Effector memory CD4-positive, alpha-beta T cell (primary cell): ENCODE measurements at places on chromosomes 16 and 17.

DNA sequence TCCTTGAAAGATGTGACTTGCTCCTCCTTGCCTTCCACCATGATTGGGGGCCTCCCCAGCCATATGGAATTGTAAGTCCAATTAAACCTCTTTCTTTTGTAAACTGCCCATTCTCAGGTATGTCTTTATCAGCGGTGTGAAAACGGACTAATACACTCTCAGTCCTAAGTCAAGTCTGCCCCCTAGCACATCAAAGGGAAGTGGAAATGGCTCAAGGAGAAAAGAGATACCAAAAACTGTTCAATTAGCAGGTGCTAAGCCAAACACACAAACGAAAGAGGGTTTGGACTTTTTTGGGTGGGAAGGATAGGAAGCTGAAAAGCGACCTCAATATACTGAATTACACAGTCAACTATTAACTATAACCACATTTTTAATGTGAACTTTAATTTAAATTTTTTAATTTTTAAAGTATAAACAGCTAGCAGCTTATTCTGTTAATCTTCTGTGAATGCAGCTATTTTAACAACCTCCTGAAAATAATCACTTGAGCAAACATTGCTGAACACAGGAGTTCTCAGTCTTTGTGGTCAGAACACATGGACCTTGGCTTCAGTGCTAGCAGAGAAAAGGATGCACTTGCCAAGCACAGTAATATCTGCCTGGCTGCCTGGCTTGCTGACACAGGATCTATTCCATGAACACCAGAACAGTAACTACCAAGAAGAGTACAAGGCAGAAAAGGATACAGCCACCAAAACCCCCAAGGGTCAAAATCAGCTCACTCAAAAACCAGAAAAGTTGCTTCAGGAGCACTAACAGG is 10.9 kb downstream of the ZNF18 start:
- no peak for DNase-seq

DNA sequence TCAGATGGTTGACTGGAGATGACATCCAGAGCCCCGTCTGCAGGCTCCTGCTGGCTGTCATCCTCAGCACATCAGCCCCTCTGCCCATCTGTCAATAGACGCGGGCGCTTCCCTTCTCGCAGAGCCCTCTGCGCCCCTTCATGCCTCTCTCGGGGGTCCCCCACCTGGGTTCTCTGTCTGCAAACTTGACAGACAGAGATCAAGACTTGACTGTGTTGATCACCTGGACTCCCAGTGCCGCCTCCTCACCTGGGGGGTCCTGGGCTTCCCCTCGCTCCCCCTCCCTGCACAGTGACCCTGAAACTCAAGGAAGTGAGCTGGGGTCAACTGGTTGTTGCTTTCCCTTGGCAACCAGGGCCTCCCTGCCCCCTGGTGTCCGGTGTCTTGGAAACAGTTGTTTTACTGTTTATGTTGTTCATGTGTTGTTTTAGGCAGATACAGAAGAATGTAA is 31.9 kb downstream of the RNF213 start:
- no peak for DNase-seq

GRCh38 chr16:85330694-85331188 is 218.5 kb upstream of the CIBAR2 start:
- DNase-seq, result no peak

GRCh38 chr17:4035081-4035680 is 70.9 kb upstream of the ATP2A3 start:
- DNase-seq, result no peak

- no peak for DNase-seq
Measured at GRCh38 chr16:62548095-62548494, 511.9 kb upstream of the CDH8 start.

GRCh38 chr17:44920565-44920940 is 5.3 kb upstream of the GFAP start:
- no peak for DNase-seq

DNA sequence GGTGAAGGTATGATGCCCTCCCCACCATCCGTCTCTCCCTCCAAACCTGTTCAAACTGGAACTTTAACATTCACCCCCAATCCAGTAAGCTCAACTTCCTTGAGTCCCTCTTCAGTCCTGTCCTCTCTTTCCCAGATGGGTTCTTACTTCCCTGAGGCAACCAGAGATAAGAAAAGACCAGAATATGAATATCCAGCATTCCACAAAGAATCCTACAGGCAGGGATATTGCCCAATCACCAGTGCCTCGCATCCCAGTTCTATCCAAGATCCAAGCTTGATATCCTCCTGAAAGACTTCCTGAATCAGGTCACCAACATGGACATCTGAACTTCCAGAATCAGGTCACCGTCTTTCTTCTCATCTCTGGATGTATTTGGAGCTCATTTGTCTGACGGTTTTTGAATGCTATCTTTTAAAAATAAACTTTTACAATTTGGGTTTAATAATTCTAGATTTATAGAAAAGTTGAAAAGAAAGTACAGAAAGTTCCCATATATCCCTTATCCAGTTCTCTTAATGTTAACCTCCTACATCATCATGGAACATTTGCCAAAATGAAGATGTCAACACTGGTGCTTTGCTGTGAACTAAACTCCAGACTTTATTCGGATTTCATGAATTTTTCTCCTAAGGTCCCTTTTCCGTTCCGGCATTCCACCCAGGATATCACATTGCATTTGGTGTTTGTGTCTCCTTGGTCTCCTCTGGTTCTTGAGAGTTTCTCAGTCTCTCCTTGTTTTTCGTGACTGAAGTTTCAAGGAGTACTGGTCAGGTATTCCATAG is 13.7 kb upstream of the COL1A1 start:
- DNase-seq, result no peak

DNA sequence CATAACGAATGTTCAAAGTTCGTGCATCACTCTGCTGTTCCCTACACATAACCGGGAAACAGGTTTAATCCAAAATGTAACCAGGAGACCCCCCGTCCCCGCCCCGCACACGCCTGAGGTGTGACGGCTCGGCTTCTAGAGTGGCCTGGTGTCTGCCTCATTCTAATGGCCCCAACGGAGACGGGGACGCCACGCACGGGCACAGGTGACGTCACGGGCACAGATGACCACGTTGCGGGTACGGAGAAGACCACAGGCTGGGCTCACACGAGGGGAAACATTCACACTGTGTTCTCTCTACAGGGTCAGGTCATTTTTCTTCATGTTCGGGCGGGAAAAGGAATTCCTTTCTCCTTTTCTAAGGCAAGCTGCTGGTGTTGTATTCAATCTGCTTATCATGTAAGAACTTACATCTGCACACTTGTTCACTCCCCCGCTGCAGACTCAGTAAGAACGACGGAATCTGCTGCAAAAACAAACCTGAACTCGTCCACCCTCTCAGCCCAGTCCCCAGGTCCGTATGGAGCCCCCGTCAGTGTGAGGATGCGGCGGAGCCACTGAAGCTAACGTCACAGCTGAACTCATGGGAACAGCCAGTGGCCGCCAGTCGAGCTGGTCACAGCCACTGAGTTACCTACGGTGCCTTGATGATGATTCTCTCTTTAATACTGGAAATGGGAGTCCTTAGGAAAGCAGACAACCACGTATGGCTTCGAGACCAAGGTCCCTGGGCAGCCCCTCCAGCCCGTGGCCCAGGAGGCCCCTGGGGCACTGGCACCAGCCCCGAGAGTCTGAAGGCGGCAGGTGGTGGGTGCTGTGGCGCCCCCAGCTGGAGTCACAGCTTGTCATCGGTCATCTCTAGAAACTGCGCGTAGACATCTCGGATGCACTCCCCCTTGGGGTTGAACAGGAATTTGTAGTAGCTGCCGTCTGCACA is 32.9 kb downstream of the WDR45B start:
- no peak for DNase-seq

DNA sequence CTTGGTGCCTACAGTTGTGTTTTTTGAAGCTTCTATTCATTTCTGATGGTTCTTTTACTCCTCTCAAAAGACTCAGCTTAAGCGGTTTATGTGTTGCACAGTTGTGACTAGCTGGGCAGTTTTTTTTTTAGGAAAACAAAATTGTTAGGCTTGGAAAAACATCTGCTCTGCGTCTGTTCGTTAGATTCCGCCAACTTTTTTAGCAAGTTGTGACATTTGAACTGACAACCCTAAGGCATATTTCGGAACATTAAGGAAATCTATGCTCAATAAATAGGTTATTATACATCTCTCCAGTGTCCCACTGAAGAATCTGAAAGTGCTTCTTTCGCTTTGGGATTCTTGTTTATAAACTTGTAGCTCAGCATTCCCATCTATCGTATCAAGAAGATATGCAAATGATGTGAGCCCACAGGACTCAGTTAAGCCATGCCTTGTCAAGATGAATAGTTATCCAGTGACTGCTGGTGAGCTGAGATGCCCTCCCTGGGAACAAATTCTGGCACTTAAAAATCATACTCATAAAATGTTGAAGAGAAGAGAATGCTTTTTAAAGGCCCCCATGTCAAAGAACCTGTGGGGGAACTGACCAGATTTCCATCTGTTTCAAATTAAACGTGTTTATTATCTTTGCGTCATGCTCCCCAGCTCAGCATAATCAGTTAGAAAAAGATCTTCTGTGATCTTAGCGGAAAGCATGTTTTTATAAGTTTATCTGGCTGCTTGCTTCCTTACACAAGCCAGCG is 109.0 kb upstream of the FAM20A start:
- DNase-seq, result no peak

- no peak for DNase-seq
Measured at GRCh38 chr17:15332338-15332737, 9.1 kb downstream of the TEKT3 start.

DNA sequence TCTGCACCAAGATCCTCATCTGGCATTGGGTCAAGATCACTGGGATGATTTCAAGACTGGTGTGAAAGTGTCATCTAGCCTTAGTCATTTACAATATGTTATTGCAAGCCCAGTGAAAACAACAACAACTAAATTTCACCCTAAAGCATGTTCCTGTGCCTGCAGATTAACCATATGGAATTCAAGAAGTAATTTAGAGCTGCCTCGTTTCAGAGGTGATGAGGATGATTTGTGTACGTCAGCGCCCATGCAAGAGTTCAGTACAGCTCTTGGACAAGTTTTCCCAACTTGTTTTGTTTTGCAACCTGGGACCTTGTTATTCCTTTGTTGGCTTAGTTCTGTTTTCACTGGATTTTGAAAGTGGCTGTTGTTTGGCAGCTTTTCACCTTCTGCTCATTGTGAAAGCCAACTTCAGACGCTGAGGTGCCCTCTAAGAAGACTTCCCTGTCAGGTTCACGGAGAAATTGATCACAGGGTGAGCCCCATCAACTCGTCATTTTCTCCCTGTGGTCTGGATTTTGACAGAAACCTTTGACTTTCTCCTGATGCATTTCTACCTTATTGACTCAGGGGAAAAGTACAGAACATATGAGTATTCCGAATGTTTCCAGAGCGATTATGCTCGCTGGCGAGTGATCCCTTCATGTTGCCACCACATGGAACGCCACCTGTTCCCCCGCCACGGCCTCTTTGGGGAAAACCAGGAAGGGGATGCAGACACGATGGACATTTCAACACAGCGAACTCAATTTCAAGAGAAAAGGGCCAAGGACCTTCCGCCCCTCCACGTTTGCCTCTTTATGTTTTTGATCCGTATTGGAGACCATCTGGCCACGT is 85.6 kb downstream of the FOXL1 start:
- DNase-seq, result no peak

- no peak for DNase-seq
Measured at GRCh38 chr17:7497228-7497627, 13.1 kb downstream of the POLR2A start.

- no peak for DNase-seq
Measured at GRCh38 chr17:35256629-35257028, 13.8 kb downstream of the SLFN5 start.

DNA sequence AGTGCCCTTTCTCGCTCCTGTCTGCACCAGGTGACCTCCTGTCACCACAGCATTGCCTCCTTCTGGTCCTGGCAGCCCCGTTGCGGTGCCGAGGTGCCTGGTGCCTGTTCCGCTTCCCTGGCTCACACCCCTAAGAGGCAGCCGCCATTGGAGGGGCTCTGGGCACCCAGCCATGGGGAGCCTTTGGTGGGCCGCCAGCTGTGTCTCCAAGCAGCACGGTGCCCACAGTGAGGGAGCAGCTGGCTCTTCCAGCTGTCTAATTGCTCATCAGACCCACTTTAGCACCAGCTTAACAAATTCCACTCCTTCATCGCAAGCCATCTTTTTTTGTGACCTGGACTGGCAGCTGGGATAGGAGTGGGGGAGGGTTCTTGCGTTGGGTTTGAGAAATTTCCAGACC is 276.1 kb downstream of the SNX29 start:
- DNase-seq, result no peak

- no peak for DNase-seq
Measured at GRCh38 chr17:30939051-30939689, 17.4 kb downstream of the ADAP2 start.

DNA sequence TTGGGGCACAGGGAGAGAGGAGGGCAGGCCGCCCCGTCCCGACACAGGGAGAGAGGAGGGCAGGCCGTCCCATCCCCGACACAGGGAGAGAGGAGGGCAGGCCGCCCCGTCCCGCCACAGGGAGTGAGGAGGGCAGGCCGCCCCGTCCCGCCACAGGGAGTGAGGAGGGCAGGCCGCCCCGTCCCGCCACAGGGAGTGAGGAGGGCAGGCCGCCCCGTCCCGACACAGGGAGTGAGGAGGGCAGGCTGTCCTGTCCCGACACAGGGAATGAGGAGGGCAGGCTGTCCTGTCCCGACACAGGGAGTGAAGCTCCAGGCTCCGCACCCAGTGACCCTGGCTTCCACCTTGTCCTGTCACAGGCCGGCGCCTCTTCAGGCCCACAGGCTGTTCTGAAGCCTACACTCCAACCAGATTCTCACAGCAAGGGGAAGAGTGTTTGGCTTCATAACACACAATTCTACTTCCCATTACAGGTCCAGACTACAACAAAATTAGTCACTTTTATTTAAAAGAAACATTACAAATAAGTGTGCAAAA is 34.1 kb downstream of the WDR45B start:
- DNase-seq, result no peak

DNA sequence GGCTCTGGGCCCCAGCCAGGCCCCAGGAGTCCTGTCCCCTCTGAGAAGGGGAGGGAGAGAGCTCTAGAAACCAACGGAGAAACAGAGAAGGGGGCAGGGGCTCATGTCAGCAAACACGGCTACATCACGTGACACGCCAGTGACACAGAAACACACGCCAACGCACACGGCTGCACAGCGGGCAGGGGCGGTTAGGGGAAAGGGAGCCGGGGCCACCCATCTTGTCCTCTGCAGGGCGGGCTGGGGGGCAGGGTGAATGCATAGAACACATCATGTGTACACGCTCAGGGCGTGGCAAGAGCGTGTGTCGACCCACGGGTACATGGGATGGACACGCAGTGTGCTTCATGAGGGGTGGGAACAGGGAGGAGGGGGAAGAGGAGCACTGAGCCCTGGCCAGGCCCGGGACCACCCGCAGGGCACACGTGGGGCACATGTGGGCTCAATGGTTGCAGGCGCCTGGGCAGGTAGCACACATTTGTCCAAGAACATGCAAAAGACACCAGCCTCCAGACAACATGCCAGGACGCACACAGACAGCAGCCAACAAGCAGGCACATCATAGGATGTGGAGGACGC is 4.6 kb downstream of the HSD3B7 start:
- DNase-seq, result no peak

- no peak for DNase-seq
Measured at GRCh38 chr17:16962804-16963203, 9.1 kb downstream of the TNFRSF13B start.

GRCh38 chr16:77514500-77515220 is 79.8 kb upstream of the ADAMTS18 start:
- no peak for DNase-seq

- no peak for DNase-seq
Measured at GRCh38 chr17:58280480-58281217, at the start of gene MPO. TSS of gene MPO (minus strand) at chr17:58280935. CDS start at chr17:58280758, 177 bp downstream.
